Iris pigment epithelial cell (primary cell): ENCODE measurements at places on chromosomes 16 and 17.

- DNase-seq: no peak
These were observed 23.0 kb downstream of the MPG start for GRCh38 chr16:100989-101388.

DNA sequence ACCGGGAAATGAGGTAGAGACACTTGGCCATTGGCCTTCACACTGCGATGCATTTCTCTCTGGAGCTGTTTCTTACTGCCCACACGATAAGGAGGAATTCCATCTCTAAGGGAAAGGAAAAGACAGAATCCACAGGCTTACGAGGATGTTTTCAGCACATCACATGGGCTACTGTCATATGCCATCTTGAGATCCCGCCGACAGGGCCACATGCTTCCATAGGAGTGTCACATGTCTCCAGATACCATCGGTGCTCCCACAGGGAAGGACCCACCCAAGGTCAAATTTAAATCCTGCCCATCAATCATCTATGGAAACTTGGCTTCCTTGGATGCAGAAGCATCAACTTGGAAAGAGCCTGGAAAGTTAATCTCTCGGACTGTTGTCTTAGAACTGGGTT, 20.0 kb downstream of the AXIN2 start:
- DNase-seq: no peak

DNA sequence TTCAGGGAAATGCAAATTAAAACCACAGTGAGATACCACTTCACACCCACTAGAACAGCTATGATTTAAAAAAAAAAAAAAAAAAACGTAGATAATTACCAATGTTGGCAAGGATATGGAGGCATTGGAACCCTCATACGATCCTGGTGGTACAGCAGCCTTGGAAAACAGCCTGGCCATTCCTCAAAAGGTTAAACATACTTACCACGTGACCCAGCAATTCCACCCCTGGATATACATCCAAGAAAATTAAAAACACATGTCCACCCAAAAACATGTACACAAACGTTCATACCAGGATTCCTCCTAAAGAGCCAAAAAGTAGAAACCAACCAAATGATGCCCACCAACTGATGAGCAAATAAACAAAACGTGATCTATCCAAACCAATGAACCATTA, 68.1 kb downstream of the GAS7 start:
- DNase-seq: no peak

DNA sequence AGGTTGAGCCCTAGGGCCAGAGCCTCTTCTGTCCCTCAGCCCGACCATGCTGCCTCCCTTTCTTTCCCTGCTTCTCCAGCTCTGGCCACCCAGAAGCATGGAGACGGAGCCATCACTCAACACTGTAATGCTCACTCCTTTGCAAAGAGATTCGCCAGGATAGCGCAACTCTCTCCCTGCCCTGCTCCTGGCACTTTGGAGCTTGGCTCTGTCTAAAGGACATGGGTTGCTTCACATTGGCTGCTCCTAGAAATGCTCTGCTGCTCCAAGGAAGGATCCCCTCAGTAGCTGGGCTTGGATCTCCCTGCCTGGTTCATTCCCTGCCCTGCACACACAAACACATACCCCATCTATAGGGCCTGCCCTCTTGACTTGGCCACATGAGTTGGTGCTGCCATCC, 76.0 kb downstream of the CLEC16A start:
- DNase-seq: no peak

DNA sequence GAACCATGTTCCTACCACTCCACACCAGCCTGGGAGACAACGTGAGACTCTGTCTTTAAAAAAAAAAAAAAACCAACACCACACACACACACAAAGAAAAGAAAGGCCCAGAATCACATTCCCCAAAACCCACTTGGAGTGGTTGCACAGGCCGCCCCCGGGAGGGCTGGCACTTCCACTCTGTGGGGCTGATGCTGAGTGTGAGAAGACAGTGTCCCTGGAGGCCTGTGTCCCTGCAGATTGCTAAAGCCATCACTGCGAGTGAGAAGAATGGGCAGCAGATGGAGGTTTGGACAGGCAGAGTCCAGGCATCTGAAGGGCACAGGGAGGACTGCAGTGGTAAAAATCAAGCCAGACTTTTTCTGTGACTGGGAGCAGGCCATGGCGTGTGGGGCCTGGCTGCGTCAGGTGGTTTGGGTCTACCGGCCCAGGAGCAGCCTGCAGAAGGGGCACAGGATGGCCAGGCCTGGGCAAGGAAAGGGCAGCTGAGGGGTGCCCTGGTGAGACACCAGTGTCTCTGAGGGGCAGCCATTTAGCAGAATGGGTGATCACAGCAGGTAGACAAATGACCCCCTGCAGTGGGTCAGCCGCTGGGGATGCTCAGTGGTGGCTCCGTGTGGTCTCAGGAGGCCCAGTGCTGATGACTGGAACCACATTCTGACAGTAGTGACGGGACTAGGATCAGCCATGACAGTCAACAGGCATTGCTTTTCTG, 13.1 kb downstream of the CTRB2 start:
- no peak for DNase-seq

- no peak for DNase-seq
These were observed 124.0 kb upstream of the ADAMTS18 start for GRCh38 chr16:77558786-77559185.

- DNase-seq: no peak
These were observed 32.6 kb downstream of the COPZ2 start for GRCh38 chr17:48004983-48005382.

DNA sequence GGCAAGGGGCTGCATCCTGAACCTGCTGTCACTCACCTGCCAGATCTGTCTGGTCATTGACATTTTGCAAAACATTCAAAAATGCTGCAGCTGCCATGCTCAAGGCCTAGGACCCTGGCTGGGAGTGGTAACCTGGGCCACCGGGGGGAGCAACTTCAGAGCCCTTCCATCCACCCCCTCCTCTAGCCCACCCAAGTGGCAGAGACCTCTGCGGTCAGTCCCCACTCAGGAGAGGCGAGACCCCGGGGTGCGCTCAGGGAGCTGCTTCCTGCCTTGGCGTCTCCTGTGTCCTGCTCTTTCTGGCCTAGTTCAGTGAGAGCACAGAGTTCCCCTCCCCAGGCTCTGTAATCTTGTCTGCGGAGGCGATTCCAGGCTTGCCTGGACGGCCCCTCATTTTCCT, 108.8 kb downstream of the CCDC182 start:
- DNase-seq: no peak

GRCh38 chr16:12303653-12304052, 327.1 kb downstream of the SNX29 start:
- peak; percentile 43 for DNase-seq

DNA sequence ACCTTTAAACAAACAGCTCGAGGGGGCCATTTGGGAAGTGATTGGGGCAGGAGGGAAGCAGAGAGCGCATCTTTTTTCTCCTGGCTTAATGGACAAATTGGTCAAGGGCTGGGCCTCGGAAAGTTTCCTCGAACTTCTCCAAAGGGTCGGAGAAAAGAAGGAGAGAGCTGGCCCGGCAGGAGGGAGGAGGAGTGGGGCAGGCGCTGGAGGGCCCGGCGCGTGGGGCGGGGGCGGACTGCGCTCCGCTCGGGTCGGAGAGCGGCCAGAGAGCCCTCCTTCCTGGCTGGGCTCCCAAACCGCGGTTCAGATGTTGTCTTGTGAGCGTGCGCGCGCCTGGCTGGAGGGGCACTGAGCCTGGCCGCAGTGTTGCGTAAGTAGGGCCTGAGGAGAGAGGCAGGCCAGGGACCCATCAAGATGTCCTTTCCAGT, 1.2 kb downstream of the MMP2 start:
- DNase-seq: peak; percentile 88

DNA sequence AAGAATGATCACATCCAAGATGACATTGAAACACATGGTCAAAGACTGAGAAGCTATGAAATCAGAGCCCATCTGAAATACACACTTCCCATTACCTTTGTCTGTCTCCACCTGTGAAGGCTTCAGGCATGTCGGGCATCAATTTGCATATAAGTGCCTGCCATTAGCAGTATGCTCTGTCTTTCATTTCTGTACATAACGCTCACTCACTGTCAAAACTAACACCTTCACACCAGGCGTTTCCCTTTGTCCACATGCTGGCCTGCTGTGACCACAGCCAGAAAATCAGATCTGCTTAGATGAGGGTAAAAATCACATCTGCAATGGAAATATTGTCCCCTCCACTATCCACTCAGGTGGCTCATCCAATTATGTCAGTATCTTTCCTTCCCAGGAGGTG, 524.8 kb downstream of the TOX3 start:
- DNase-seq: no peak

GRCh38 chr16:83973077-83973476, 5.0 kb downstream of the NECAB2 start:
- DNase-seq: no peak

DNA sequence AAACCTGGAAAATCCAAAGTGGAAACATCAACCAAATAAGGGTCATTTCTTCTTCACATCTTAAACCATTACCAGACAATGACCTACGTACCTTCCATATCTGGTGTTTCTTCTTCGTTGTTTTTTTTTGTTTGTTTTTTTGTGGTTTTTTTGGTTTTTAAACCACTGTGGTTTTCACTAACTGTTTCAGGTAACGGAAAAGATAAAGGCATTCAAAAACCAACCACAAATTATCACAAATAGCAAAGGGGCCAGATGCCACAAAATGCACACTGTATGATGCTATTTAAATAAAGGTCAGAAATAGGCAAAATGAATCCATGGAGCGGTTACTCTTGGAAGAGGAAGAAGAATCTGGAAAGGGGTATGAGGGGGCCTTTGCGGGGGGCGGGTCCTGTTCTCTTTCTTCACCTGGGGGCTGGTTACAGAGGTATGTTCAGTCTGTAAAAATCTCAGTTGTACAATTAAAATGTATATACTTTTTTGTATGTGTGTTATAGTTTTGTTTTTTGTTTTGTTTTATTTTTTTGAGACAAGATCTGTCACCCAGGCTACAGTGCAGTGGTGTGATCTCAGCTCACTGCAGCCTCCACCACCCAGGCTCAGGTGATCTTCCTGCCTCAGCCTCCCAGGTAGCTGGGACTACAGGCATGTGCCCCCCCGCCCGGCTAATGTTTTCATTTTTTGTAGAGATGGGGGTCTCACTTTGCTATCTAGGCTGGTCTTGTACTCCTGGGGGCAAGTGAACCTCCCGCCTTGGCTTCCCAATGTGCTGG, 29.6 kb downstream of the LITAF start:
- no peak for DNase-seq

- peak; percentile 94 for DNase-seq
These were observed 104.7 kb downstream of the SMG6 start for GRCh38 chr17:2198927-2199326.

DNA sequence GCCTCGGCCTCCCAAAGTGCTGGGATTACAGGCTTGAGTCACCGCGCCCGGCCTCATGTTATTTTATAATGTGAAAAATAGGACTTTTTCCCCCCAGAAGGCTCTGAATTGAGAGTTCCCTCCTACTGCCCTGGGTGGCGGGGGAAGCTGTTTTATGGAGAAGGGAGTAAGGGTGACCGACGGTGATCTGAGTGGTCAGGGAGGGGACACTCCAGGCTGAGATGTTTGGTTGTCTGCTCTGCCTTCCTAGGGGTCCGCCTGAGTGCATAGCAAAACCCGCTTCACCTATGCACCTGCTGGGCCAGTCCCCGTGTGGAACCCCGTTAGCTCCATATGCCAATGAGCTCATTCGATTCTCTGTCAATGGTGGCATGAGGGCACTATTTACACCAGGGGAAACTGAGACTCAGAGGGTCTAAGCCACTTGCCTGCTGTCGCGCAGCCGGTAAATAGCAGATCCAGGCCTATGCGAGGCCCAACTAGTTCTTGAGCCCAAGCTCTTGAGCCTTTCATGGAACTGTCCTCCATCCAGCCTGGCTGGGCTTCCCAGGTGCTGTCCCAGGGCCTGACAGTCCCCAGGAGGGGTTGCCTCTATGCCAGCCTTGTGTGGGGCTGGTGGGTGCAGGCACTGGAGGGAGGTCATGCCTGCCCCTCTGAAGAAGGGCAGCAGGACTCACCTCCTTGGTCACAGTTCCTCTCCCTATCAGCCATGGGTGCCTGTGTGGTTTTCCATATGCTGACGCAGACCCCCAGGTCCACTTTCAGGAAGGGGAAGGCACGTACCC, 1.7 kb upstream of the GJD3 start:
- no peak for DNase-seq

GRCh38 chr16:66851166-66851964, 7.2 kb downstream of the CA7 start:
- no peak for DNase-seq

GRCh38 chr16:80932708-80933095, 74.0 kb downstream of the CMC2 start:
- peak; percentile 88 for DNase-seq

DNA sequence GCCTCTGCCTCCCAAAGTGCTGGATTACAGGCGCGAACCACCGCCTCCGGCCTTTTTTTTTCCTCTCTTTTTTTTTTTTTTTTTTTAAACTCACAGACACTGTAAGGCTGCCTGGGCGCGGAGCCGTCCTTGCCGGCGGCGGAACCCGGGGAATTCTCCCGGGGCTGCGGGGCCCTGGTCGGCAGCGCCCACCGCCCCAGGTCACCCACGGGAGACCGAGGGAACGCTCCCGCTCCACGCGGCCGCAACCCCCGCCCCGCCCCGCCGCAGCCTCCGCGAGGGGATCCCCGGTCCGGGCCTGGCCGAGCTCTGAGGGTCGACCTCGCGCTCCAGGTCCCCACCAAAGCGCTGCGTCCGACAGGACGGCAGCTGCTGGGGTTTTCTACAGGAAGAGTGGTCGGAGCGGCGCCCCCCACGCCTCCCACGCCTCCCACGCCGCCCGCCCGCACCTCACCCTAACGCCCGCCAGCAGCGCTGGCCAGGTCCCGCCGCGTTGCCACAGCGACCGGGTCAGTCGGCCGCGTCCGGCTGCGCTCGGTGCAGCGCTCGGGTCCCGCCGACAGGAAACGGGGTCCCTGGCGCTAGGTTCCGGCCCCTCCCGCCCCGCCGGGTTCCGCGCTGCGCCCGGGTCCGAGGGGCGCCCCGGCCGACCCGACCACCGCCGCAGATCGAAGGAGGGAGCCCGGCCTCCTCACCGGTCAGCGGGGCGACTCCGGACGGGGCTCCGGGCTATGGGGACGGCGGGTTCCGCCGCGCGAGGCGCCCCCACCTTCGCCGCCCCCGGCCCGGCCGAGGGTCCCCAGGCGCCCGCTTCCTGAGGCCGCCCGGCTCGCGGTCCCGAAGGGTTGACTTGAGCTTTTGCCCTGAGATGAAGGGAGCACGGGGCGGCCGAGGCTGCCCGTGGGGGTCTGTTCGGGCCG, at the start of gene CCDC57:
Gene CCDC57, minus strand, starts transcription at position 512 of the 920 bp plus-strand sequence. CDS start 10,898 bp downstream, outside the sequence.
- peak; percentile 79 for DNase-seq

DNA sequence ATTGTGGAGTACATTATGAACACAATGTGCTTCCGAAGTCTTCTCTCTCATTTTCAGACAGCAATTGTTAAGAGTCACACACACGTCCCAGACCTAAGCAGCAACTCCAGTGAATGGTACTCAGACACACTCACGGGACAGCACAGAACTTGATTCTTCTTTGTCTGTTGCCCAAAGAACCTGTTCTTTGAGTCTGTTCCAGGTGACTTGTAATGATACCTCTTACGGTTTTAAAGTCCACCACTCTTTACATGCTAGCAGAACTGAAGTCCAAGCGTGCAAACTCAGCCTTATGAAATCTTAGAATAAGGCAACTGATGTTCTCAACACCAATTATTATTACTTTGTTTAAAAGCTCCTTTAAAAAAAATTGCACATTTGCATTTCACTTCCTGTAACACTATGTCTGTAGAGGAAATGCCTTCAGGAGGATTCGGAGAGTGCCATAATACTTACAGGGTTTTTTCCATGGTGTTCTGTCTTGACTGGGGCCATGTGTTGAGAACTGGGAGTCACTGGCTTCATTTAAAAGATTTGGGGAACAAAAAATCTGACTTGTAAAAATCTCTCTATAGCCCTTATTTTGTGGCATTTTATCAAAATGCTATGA, 48.1 kb downstream of the MARF1 start:
- DNase-seq: no peak
